ENCODE measurements at places on chromosomes 3 and 15.

- DNase-seq, result no peak
Observed at GRCh38 chr15:73879426-73879825, 6.1 kb downstream of the TBC1D21 start.

- peak; percentile 78 for DNase-seq
Observed at GRCh38 chr3:99242271-99242670, 340.8 kb upstream of the DCBLD2 start.

DNA sequence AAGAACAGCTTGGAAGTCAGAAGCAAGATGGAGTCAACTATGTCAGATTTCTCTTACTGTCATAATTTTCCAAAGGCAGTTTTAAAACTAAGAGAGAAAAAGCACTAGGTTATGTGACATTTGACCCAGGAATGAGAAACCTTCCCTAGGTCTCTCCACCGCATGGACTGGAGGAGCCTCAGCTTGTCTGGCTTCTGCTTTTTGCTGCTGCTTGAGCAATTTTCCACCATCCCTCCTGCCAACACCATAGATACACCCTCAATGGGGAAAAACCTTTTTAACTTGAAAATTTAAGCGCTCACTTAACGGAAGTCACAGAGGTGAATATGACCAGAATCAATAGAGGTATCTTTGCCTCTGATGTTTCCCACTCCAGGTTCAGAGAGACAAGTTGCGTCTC lies 17.8 kb upstream of the IREB2 start:
- DNase-seq, result no peak

DNA sequence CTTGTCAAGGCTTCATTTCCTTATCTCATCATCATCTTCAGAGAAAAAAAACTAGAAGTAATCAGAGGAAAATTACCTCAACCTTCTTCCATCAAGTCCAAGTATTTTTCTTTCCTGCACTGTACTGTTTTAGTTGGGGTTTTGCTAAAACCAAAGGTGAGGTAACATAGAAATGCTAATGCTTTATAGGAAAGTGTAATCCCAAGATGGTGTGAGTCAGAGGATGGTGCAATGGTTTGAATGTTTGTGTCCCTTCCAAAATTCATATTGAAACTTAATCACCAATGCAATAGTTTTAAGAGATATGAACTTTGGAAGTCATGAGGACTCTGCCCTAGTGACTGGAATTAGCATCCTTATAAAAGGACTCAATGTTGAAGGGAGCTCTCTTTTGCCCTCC lies 79.5 kb downstream of the KBTBD8 start:
- DNase-seq, result no peak

DNA sequence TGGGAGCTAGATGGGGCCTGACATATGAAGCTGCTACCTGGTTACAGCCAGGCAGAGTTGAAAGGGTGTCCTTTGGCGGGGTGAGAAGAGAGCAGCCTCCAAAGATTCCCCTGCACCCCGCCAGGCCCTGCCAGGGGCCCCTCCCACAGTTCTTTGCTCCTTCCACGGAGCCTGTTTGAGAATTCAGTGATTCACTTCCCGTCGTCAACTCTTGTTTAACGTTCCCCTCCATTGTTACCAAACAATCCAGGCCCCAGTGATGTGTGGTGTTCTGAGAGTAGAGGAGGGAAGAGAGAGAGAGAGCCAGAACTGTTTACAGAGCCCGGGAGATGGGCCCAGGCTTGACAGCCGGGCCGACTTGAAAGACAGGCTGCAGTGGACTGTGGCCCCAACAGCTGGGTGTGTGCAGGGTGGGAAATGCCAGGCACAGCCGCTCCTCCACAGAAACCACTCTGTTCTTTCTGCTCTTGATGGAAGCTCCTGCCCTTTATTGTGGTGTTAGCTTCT lies 81.5 kb downstream of the SMAD3 start:
- DNase-seq, result no peak

DNA sequence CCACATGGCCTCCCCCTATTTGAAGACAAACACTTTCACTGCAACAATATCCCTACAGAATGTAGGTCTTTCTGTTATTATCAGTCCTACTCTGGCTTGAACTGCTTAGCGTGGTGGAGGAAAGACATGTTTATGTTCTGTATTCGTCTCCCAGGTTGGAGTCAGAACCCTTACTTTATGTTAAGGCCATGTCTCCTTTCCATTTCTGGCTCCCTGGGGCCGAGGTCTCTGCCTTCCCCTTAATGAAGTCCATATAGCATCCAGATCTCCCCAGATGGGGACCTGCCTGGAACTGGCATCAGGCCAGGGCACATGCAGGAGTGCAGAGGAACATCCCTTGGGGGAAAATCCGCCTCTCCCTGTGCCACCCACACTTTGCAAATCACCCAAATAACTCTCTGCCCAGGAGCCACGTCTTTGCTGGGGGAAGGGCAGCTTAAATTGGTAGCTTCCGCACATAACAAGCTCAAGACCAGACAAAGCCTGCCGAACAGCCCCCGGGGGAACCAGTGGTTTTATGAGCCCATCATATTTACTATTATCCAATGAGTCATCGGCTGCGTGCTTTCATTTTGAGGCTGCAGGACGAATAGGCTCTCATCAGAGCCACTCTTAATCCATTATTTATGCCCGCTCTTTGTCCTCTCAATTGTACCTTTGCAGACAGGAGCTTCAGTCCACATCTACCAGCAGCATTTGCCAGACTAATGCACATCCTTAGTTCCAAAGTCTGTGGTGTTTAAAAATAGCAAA lies 237.0 kb downstream of the UACA start:
- DNase-seq, result peak; percentile 49

DNA sequence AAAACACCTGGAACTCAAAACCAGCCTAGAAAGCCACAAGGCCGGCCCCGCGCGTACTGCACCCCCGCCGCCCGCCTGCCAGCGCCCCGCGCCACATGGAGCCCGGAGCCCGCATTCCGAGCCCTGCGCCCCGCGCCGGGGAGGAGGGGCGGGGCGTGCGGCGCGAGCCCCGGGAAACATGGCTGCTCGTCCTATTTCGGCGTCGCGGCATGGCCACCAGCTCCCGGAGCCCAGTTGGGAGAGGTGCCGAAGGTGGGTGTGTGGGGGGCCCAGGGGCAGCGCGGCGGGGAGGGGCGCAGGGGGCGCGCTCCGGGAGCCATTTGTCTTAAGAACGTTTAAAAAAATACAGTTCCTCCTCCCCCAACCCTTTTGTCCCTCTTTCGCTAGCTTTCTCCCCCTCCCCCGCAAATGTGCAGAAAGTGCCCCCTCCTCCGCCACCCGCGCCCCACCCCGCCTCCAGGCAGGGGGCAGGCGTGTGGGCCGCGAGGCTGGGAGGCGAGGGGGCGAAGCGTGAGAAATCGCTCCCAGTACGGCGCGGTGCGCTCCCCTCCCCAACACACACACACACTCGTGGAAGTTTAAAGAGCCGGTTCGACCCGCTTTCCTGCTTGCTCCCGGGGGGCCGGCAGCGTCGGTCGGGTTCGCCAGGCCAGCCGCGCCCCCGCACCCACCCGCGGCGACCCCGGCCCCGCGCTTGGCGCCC lies 2.5 kb downstream of the ANP32A start:
- no peak for DNase-seq

- no peak for DNase-seq
Observed at GRCh38 chr3:193835414-193835813, 242.4 kb downstream of the OPA1 start.

GRCh38 chr15:67701669-67702068 lies 123.6 kb upstream of the SKOR1 start:
- DNase-seq, result peak; percentile 27

GRCh38 chr3:141812586-141812985 lies 49.4 kb downstream of the GRK7 start:
- no peak for DNase-seq

GRCh38 chr15:39094116-39094515 lies 486.8 kb upstream of the THBS1 start:
- DNase-seq, result no peak

DNA sequence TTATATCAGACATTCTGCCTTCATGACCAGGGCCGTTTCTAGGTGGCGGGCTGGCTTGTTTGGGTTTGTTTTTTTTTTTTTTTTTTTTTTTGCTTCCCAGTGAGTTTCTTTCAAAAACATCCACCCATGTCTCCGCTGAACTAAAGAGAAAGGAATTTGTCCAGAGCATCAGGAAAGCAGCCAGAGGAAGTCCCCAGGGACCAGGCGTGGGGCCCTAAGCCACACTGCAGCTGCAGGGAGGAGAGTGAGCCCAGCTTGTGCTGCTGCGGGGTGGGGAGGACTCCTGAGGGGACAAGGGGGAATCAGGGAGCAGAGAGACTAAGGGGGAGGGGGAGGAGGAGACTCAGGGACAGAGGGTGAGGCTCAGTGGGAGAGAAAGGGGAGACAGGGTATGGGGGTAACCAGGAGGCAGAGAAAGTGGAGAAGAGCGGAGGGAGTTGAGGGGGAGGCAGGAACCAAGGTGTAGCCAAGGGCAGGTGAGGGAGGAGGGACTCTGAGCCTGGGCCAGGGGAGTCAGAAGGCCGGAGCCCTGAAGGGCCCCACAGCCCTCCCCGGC lies 49.5 kb downstream of the CYP11A1 start:
- DNase-seq, result peak; percentile 92

- no peak for DNase-seq
Observed at GRCh38 chr3:171470714-171471227, 10.6 kb upstream of the TNIK start.

DNA sequence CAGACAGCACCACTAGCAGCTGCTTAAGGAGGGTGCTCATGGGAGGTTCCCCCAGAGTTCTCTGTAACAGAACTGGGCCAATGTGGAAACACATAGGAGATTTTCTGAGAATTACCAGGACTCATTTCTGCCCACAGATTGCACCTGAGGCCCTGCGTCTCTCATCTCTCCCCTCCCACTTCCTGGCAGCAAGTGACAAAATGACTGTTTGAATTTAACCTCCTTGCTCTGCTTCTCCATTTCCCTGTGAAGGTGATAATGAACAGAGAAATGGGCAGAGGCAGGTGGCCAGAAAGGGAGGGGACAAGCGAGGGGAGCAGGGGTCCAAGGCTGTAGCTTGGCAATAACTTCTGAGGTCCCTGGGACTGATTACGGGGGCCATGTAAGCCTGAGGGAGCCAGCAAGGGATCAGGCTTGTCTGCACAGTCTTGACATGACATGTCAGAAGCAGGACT lies 8.0 kb downstream of the EPHB1 start:
- no peak for DNase-seq

DNA sequence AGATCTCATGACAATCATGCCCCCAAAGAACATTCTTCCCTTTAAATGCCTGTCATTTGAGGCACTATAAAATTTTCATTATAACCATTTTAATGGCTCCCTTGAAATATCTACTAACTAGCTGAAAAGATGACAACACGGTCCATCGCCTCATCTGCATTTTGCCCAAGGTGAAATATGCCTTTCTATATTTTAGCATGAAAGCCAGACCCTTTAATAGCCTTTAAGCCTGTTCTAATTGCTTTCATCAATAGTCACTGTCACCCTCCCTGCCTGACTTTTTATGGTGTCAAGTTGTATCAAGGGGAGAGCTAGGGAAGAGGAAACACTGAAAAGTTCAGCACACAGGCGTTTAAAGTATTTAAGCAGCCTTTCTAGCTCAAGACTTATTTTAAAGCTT lies 144.1 kb upstream of the PRICKLE2 start:
- no peak for DNase-seq

DNA sequence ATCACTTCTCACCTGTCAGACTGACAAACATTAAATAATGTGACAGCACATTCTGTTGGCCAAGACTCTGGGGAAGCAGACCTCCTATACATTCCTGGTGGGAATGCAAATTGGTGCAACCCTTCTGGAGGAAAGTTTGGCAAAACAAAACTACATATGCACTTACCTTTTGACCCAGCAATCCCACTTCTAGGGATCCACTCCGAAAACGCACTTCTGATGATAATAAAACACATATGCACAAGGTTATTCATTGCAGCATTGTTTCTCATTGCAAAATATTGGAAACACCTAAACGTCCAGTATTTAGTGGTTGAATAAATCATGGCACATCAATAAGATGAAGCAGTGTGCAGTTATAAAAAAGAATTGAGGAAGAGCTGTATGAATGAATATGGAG lies 145.5 kb upstream of the ABHD17C start:
- no peak for DNase-seq

DNA sequence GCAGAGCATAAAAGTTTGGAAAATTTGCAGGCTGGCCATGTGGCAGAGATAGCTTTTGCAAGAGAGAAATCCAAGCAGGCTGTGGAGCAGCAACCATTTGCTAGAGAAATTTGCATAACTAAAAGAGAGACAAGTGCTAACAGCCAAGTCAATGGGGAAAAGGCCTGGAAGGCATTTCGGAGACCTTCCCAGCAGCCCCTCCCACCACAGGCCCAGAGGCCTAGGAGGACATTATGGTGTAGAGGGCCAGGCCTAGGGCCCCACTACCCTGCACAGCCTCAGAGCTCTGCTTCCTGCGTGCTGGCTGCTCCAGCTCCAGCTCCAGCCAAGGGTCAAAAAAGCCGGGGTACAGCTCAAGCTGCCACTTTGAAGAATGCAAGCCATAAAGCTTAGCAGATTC lies 82.7 kb downstream of the MYO5A start:
- no peak for DNase-seq

- no peak for DNase-seq
Observed at GRCh38 chr3:60461267-60461666, 790.0 kb downstream of the FHIT start.

DNA sequence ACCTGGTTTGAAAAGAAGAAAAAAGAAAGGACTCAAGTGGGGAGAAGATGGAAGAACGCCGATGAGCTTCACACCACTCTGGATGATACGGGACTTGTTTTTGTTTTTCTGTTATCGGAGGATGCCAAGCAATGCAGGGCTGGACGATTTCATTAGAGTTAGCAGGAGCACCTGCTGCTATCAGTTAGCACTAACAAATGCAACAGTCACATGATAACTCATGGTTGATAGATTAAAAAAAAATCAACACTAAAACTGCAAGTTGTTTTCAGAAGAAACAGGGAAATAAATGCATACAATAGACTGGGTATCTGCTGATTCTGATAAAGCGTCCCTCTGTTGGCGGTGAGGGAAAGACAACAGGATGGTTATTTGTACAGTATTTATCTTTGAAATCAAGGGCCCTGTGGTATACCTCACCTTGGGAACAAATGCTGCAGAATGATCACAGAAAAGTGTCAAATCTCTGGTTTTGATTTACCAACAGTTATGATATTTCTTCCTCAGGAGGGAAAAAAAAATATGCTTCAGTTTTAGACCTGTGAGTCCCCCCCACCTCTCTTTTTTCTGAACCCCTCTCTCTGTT lies 575.1 kb downstream of the FOXP1 start:
- no peak for DNase-seq

DNA sequence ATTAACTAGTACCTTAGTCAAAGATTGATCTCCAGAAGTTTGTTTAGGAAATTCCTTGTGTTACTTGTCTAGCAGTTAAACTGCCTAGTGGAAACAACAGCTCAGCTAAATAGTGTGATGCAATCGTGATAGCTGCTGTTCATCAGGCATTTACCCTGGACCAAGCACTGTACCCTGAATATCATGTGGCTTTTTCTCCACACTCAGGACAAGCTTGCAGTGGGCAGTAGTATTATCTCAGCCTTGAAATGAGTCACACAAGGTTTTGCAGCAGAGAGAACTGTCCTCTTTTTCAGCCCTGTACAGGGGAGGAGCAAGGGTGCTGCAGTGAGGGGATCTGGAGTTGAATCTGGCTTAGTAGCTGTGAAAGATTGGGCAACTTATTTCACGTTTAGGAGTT lies 208.4 kb downstream of the TP63 start:
- peak; percentile 37 for DNase-seq

All from GM04503 (cell line).